ENCODE measurements at places on chromosomes 4 and X.

GRCh38 chr4:133130171-133130570 is 18.9 kb upstream of the PCDH10 start:
- DNase-seq: no peak

DNA sequence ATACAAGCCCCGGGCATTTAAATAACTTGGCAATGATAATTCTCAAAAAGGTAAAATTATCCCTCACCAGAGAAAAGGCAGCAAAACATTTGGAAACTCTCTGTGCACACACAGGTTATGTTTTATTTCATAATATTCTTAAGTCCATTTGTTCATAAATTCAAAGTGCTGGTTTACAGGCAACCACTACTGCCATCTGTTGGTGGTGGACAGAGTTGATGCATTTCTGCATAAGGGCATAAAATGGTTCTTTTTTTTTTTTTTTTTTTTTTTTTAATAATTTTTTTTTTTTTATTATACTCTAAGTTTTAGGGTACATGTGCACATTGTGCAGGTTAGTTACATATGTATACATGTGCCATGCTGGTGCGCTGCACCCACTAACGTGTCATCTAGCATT is 31.5 kb upstream of the IL21 start:
- DNase-seq: no peak

DNA sequence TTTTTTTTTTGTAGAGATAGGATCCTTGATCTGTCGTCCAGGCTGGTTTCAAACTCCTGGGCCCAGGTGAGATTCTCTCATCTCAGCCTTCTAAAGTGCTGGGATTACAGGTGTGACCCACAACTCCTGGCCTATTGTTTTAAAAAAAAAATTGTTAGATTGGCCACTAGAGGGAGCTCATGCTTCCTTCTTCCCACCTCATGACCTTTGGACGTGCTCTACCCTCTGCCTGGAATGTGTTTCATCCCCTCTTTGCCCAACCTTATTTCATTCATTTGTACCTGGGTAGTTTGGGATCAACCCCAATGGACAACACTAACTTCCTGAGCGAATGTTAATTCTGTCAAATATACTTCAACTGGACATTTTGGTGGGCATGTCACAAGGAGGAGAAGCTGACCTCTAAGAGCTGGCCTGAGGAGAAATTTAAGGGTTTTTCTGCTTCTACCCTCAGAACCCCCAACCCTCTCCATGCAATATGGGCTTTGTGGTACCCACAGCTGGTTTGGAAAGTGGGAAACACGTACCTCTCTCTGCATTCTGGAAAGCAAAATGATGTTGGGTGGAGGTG is 6.4 kb downstream of the PPEF2 start:
- DNase-seq: no peak

GRCh38 chrX:38356401-38356800 is 4.0 kb downstream of the OTC start:
- DNase-seq: no peak

DNA sequence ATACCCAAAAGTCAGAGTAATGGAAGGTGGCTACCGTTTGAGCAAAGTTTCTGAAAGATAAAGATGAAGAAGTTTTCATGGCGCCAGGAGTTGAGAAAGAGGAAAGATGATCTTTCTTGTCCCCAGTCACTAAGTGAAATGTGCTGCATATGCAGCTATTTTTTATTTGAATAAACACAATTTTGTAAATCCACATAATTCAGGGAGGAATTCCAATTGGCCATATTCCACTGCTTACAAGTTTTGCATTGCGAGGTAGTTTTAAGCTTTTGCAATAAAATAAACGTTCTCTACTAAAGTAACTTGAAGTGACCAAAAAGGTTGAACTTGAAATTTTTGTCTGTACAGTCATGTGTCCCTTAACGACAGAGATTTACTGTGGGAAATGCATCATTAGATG is 139.3 kb upstream of the VCX2 start:
- DNase-seq: no peak
